ENCODE measurements at places on chromosomes 5 and 9. TPM values are rescaled to one million over a fixed set of nuclear protein-coding genes. Genes with fewer than 3 reads are reported as not detected.

Gene AMBP
- total RNA-seq, result 0.58 TPM

Gene CAMK2A
- 48.8 TPM for total RNA-seq

Gene PCDHA5
- 0.04 TPM for total RNA-seq

Gene FCN2
- total RNA-seq, result 0.18 TPM

Gene SMIM3
- total RNA-seq, result 9.8 TPM

Gene HMGCS1
- total RNA-seq, result 23.5 TPM

Gene CCDC187
- 0.04 TPM for total RNA-seq

Gene ERCC8
- total RNA-seq, result 21.9 TPM

Gene CD14
- 32.1 TPM for total RNA-seq

Gene SAXO1
- 0.04 TPM for total RNA-seq

Gene PCDHB2
- total RNA-seq, result 3.2 TPM

Gene ZNF354C
- 11.0 TPM for total RNA-seq

Gene ANKRD34B
- total RNA-seq, result 0.13 TPM

Gene ABHD17B
- 28.7 TPM for total RNA-seq

Gene IFNA13
- 0.04 TPM for total RNA-seq

Gene IL9
- not detected for total RNA-seq

Gene SV2C
- total RNA-seq, result under 0.01 TPM

Gene SPRY4
- 26.4 TPM for total RNA-seq

Gene PRR7
- total RNA-seq, result 0.93 TPM
